ENCODE measurements at places on chromosomes 4 and X.

DNA sequence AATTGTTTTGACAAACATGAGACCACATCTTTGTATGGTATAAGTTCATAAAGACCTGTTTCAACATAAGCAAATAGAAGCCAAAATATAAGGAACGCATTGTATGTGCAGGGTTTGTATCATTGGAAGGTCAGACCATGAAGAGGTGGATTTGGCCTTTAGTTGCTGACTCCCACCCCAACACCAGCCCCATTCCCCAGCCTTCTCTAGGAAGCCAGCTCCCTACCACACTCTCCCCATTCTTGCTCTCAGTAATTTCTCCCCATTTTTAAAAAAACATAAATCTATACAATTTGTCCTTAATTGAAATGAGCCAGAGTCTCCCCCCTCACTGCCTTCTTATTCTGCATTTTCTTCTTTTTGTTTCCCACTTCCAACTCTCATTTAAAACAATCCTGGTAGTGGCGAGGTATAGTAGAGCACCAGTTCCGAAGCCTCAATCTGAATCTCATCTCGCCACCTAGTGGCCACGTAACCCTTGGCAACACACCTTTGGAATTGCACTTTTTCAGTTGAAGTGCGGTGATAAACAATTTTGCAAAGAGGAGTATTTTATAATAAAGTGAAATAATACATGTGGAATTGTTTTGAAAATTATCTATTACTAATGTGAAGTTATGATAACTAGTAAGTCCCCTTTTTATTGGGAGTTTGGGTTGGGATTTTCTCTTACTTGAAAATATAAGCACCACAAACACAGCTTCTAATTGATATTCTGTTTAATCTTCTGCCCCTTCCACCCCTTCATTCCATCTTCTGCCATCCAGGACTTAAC, 126.6 kb downstream of the ASB9 start:
- DNase-seq = peak; percentile 3

GRCh38 chr4:14667624-14668151, 334.6 kb upstream of the CPEB2 start:
- no peak for DNase-seq

DNA sequence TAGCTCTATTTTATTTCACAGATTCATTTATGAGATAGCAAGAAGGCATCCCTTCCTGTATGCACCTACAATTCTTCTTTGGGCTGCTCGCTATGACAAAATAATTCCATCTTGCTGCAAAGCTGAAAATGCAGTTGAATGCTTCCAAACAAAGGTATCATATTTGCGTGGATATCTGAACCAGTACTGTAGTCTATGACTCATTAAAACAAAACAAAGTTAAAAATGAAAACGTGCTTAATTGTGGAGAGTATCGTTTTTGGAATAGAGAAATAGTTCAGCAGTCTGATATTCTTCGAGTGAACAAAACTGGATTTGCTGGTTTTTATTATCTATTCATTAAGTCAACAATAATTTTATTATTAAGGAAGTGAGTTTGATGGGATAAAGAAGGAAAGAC, 6.3 kb downstream of the AFP start:
- no peak for DNase-seq

GRCh38 chrX:3563451-3563850, 150.0 kb downstream of the PRKX start:
- DNase-seq = no peak

- DNase-seq = no peak
These were observed 275.9 kb downstream of the ARHGAP10 start for GRCh38 chr4:148007792-148008191.
